ENCODE measurements at places on chromosomes 6 and 20.

DNA sequence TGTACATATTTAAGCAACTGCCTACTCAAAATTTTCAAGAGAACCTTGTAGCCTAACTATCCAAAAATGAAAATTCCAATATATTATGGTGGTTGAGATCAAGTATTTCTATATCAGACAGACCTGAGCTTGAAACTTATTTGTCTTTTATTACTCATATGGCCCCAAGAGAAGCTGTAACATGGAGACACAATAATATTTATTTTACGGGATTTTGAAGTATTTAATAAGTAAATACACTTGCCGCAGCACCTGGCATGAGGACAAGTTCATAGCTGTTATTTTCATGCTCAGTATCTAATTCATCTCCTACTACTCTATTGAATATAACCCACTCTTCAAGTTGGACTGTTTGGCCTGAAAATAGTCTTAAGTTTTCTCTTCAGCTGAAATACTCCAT, 28.0 kb downstream of the PTPRK start:
- DNase-seq: no peak

DNA sequence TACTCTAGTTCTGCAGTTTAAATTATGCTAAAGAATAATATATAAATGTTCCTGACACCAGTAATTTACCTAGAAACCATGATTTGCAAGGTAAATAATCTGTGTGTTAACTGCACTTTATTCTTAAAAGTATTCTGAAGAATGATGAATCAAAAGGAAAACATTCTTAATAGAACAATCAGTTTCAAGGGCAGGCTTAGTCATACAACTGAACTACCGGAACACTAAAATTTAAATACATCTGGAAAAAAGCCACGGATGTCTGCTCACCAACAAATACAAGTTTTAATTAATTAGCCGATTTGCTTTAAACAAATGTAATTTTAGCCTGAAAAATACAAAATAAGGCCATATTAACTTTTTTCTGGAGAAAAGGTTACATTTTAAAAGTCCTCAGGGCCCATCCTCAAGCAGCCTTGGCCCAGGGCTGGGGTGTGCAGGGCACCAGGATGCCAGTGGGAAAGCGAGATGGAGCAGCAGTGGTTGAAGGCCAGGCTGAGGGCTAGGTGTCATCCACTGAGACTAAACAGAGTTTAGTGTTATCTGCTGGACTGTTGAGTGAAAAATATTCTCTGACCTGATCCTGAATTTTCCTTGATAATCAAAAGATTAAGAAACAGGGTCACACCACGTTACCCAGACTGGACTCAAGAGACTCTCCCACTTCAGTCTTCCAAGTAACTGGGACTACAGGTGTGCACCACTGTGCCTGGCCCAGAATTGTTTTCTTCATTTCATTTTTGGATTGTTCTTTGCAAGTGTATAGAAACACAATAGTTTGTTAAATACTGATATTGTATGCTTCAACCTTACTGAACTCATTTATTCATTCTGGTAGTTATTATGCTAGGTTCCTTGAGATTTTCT, 88.2 kb upstream of the DST start:
- DNase-seq: no peak

DNA sequence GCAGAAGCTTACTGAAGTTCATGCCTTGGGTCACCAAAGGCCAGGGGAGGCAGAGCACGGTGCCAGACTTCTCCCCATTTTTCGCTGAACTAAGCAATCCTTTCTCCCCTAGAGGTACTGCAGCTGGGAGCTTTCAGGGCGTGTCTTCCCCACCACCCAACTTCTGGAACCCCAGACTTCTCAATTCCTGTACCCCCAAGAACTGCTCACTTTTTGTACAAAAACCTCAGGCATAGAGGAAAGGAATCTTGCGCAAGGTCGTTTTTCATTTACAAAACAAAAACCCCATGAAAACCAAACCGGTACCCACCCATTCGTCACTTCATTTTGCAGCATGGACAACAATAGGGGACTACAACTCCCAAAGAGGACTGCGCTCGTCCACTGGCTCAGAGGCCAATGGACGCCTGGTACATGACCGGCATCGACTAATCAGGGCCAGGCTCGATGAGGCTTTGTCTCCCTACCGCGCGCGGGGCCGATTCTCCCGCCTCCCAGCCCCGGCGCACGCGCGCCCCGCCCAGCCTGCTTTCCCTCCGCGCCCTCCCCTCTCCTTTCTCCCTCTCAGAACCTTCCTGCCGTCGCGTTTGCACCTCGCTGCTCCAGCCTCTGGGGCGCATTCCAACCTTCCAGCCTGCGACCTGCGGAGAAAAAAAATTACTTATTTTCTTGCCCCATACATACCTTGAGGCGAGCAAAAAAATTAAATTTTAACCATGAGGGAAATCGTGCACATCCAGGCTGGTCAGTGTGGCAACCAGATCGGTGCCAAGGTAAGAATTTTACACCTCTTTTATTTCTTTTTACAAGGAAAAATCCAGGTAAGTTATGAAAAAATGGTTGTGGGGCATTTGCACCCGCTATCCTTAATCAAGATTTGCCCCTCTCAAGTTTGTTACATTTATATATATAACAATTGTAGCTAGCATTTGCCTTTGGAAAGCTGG, at the start of gene TUBB:
TSS of gene TUBB (plus strand) at position 562 of the 947 bp plus-strand sequence. CDS start at position 717, 155 bp downstream.
- peak; percentile 91 for DNase-seq

DNA sequence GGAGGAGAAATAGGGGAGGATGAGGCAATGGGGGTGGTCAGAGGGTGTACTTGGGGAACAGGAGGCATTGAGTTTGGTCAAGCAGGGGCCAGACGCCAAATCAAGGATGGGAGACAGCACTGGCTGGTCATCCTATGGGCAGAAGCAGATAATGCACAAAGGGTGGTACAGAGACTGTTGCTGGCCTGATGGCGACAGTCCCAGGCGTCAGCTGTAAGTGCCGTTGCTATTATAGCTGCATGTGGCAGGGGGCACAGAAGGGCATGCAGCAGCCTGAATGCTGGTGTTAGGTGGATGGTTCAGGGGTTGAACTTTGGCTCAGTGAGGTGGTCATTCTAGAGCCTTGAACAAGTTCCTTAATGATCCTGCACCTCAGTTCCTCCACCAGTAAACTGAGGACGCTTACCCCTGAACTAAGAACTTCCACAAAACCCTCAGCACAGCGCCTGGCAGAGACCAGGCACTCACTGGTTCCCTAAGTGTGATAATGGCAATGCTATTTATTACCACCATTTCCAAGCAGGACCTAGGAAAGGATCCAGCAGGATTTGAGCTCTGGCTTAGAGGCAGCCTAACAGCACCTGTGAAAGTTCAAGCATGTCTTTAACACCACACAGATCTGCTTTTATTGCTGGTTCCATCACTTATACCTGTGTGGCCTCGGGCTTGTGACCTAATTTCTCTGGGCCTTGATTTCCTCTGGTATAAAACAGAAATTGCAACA, 162.7 kb downstream of the INSM1 start:
- no peak for DNase-seq

DNA sequence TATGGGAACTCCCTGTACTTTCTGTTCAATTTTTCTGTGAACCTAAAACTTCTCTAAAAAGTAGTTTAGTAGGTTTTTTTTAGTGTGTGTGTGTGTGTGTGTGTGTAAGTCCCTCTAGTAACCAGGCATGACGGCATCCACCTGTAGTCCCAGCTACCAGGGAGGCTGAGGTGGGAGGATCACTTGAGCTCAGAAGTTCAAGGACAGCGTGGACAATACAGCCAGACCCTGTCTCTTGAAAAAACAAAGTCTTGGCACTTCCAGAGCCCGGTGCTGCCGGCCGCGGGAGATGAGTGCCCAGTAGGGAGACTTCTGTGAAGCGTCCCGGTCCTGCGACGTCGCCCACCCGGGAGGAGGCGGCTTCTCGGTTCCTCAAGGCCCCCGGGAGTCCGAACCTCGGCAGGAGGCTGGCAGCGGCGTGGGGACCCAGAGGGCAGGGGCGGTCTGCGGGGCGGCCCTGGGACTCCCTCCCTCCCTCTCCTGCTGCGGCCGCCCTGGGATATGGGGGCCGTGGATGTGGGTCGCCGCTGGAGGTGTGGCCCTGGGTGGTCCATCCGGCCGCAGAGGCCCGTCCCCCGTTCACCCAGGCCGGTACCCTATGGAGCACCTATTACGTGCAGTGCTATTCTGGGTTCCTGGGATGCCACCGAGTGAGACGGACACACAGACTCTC, 78.0 kb upstream of the SIRPG start:
- no peak for DNase-seq

GRCh38 chr6:138107078-138107751, at the start of gene PERP:
TSS of gene PERP (minus strand) at chr6:138107419. CDS start at chr6:138107340, 79 bp downstream.
- DNase-seq: peak; percentile 51

DNA sequence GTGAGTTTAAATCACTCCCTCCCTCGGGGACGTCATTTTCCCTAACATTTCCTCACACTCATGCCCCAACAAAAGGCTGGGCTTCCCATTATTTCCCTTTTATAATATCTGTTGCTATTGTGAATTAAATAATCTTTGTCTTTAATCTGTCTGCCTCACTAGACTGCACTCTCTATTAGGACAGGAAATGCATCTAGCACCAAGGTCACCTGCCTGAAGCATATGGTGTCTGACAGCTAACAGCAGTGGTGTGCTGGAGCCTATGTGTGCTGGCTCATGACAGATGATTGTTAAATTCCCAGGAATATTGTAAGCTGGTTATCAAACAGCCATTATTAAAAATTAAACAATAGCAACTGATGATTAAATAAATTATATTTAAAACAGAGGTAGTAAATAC, 237.0 kb upstream of the CEP162 start:
- DNase-seq: no peak

GRCh38 chr6:44309092-44309491, 4.1 kb downstream of the AARS2 start:
- DNase-seq: no peak

DNA sequence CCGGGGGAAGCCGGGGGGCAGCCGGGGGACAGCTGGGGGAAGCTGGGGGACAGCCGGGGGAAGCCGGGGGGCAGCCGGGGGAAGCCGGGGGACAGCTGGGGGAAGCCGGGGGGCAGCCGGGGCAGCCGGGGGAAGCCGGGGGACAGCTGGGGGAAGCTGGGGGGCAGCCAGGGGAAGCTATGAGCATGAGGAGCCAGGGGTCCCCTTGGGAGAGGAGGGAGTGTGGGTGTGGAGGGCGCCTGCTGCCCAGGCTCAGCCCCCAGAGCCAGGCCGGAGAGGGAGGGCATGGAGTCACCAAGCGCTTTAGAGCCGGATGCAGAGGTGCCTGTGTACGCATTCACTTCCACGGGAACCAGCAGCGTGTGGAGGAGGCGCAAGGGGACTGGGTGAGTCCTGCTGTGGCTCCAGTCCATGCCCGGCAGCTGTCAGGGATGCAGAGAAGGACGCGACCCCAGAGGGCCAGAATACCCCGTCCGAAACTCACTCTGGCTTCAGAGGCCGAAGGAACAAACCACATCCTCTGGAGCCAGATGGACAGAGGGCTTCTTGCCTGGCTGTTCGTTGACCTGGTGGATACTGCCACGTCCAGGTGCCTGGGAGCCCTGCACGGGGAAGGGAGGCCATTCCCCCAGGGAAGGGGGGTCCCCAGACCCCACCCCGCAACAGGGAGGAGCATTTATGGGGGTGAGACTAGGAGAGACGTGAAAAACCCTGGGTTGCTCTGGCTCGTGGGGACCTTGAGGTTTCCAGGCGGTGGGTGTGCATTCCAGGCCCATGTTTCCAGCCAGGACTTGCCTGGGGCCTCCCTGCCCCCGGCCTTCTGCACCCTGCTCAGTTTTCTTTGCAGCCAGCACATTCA, 26.5 kb upstream of the DACT2 start:
- no peak for DNase-seq
